ENCODE measurements at places on chromosomes 4 and X.

- H3K4me3 ChIP-seq: peak overlapping the region; percentile 73
- peaks cover 14% of the 10 kb centered on the region for H3K27me3 ChIP-seq
- H3K27ac ChIP-seq: no peak overlapping the region
- DNase-seq: peak; percentile 15
Observed at GRCh38 chr4:163331629-163332376, 593 bp downstream of the NPY1R start.

DNA sequence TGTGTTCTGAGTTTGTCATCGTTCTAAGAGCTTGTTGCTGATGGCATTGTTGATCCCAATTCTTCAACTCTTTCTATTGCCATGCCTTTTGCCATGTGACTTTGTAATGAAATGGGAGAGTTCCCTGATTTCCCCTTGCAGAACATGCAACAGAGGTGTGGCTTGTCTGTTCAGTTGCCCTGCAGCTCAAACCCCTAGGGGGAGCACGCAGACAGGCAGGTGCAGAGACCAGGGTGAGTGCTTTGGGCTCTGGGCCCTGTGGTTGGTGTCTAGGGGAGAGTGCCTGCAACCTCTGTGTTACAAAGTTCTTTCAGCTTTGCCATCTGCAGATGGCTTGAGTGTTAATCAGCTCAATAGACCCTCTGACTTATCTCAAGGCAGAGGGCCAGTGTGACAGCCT, 332.7 kb downstream of the MID1IP1 start:
- H3K27me3 ChIP-seq: no peaks in the 10 kb centered on the region
- H3K4me1 ChIP-seq: no peaks in the 10 kb centered on the region
- no peak for DNase-seq

DNA sequence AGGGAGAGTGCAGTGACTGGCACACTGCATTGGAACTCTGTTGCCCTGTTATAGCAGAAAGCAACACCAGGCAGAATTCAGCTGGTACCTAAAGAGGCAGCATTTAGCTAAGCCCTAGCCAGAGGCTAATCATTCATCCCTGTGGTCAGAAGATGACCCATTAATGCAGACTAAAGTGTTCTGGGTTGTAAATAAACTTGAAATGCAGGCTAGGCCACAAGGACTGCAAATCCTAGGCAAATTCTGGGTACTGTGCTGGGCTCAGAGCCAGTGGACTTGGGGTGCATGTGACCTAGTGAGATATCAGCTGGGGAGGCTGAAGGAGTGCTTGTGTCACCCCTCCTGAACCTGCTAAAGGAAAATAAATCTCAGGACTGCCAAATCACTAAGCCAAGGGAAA, 91.2 kb downstream of the LPAR4 start:
- H3K4me3 ChIP-seq: no peak overlapping the region
- no peak for DNase-seq
- H3K36me3 ChIP-seq: no peaks in the 10 kb centered on the region
- H3K27ac ChIP-seq: no peak overlapping the region
- H3K4me1 ChIP-seq: no peaks in the 10 kb centered on the region

DNA sequence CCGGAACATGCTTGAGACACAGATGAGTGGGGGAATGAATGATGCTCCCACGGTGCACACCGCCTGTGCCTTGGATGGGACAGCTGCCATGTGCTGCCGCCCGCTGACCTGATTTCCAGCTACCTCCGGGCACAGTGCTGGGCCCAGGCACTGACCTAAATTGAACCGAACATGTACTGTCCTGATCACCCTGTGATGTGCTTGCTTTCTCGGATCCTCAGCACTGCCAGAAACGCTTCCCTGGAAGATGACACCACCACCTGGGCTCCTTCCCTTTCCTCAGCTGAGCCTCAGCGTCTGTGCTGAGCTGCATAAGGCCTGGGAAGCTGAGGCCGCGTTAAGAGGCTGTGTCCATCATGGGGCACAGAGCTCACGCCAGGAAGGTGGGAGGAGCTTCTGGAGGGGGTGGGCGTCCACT, 39.3 kb upstream of the MXD4 start:
- H3K36me3 ChIP-seq: no peaks in the 10 kb centered on the region
- DNase-seq: no peak
- H3K4me1 ChIP-seq: no peaks in the 10 kb centered on the region
- no peak overlapping the region for H3K27ac ChIP-seq
- H3K27me3 ChIP-seq: no peaks in the 10 kb centered on the region

DNA sequence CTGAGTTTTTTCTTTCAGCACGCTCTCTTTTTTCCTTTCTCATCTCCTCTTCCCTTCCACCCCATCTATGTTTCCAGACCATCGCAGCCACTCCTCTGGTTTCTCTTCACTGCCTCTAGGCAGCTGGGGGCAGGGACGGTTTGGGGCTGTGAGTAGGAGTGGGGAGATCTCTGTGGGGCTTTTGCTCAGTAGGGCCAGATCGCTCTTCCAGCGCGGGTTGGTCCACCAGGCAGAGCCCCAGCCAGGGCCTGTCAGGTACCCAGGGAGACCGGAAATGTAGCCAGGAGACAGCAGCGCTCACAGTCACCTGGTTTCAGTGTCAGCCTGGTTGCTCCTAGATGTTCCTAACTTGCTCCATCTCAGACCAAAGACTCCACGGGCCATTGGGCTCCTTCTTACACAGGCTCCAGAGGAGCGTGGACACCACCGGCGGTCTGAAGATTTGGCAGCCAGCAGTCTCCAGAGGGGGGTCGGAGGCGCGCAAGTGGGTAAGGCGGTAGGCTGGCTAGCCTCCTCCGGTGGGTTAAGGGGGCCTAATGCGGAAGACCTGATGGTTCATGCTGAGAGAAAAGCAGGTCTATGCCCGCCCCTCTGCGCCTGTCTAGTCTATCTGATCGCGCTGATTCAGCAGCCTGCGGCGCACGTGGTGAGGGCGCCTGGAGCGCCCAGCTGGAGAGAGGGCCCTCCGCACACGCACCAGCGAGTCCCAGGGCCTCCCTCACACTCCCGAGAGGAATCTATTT, 1.8 kb downstream of the FGF5 start:
- peak overlapping the region; percentile 98 for H3K27ac ChIP-seq
- H3K27me3 ChIP-seq: no peaks in the 10 kb centered on the region
- peaks cover 9% of the 10 kb centered on the region for H3K4me1 ChIP-seq
- H3K36me3 ChIP-seq: peaks cover 6% of the 10 kb centered on the region
- H3K4me3 ChIP-seq: peak overlapping the region; percentile 96
- DNase-seq: peak; percentile 66

DNA sequence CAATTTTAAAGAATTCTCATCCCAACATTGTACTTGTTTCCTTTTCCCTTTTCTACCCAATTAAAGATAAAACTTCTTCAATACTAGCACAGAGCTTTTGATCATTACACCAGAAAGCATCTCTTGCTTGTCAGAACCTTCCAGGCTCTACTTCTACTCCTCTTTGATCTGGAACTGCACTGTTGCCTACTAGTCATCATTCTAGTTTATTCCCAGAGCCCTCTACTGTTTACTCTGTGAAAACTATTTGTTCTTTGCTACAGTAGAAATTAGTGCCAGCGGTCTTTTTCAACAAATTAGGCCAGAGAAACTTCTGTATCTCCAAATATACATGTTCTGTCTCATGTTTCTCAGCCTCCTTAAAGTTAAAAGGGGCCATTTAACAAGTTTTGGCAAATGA, 46.8 kb upstream of the TMPRSS11F start:
- no peak for DNase-seq
- no peaks in the 10 kb centered on the region for H3K27me3 ChIP-seq
- H3K4me1 ChIP-seq: no peaks in the 10 kb centered on the region

GRCh38 chr4:14880805-14881204, 121.5 kb upstream of the CPEB2 start:
- H3K27me3 ChIP-seq: no peaks in the 10 kb centered on the region
- no peak overlapping the region for H3K4me3 ChIP-seq
- no peak for DNase-seq
- H3K4me1 ChIP-seq: no peaks in the 10 kb centered on the region
- no peaks in the 10 kb centered on the region for H3K36me3 ChIP-seq
- no peak overlapping the region for H3K27ac ChIP-seq

GRCh38 chr4:144621681-144622080, 24.3 kb upstream of the HHIP start:
- no peak for DNase-seq
- no peaks in the 10 kb centered on the region for H3K27me3 ChIP-seq
- H3K4me1 ChIP-seq: no peaks in the 10 kb centered on the region
- no peaks in the 10 kb centered on the region for H3K36me3 ChIP-seq
